Esophagus squamous epithelium (tissue), 5 donors: ENCODE measurements at places on chromosomes 3 and 15.

DNA sequence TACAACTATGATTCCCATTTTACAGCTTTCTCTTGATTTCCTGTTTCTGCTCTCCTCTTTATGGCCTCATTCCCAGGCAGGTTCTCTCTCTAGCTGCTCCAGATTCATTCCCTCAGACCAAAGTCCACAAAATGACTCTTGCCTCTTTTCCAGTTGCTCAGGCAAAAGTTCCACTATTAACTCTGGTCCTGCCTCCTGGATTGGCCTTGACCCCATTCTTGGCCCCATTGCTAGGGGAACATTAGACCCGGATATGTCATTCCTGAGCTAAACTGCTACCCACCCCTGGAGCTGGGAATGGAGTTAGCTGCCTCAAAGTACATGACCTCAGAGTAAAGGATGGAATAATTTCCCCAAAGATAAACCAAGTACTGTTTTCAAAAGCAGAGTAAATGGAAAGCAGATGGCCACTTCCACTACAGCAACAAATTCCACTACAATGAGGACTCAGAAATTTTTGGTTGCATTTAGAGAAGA, 73.0 kb upstream of the GAP43 start:
- DNase-seq, result no peak

GRCh38 chr3:100893108-100893507, 100.1 kb downstream of the ABI3BP start:
- DNase-seq, result no peak

DNA sequence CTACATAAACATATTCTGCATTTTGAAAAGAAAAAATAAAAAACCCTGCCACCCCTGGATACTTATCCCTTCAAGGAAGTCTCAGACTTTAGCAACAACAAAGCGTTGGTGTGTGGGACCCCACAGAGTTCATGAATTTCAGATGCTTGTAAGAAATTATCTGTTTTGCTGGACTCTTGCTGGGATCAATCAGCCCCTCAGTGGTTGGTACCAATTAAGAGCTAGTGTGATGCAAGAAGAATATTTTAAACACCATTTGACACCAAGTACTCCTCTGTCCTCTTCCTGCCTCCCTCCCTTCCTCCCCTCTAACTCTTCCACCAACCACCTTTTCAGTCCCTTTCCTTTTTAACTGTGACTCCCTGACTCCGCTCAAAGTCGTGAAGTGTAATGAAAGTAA, 51.5 kb downstream of the SST start:
- no peak for DNase-seq

- no peak for DNase-seq
Measured at GRCh38 chr3:195201295-195201694, 69.7 kb downstream of the XXYLT1 start.

GRCh38 chr3:6862041-6862879, 1.3 kb downstream of the GRM7 start:
- no peak for DNase-seq

DNA sequence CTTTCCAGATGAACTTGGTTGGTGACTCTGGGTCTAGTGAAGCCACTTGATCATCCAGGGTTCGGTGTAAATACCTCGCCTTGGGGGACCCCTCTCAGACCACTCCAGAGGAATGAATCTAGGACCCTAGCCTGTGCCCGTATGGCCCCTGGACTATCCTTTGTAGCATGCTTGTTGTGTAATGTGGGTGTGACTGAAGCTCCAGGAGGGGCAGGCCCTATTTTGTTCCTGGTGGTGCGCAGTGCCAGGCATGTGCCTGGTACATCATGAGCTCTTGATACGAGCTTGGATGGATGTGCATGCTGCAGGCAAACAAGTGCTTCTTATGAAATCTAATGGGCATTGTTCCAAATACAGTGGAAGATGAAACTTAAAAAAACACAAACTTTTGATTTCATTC, 82.8 kb downstream of the EBLN2 start:
- DNase-seq, result no peak

DNA sequence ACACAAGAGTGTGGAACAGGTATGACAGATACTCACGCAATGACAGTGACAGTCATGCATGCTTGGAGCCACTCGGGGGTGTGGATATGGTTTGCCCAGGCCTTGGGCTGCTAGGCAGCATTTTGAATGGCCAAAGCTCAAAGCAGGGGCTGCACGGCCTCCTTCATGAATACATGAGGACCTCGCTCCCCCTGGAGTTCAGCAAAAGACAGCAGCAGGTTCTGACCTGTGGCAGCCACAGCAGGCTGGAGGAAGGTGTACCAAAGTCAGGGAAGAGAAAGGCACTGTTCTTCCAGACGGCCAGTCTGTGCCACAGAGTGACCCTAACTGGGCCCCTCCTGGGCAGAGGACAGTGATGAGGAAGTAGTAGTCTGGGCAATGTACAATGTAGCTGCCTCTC, 88.2 kb upstream of the C2CD4B start:
- DNase-seq, result no peak
